ENCODE measurements at places on chromosomes 1 and 21.

GRCh38 chr21:41491412-41491811 lies 16.5 kb downstream of the TMPRSS2 start:
- DNase-seq: no peak

DNA sequence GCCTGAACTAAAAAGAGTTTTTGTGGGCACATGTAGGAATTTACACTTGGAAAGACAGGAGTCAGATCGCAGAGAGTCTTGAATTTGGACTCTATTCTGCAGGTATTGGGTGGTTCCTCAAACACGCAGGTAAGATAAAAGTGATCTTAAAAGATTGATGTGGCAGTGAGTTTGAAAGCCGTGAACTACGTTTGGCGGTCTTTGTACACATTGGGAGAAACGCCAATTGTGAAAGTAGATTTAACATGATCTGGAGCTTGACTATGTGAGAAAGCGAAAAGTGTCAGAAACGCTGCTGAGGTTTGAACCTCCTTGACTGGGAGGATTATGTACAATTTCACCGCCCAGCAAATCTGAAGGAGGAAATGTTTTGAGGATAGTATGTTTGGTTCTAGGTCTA lies 1.5 kb upstream of the PPP2R5A start:
- DNase-seq: no peak

GRCh38 chr1:247370786-247371732 lies 39.4 kb upstream of the ZNF496 start:
- no peak for DNase-seq

DNA sequence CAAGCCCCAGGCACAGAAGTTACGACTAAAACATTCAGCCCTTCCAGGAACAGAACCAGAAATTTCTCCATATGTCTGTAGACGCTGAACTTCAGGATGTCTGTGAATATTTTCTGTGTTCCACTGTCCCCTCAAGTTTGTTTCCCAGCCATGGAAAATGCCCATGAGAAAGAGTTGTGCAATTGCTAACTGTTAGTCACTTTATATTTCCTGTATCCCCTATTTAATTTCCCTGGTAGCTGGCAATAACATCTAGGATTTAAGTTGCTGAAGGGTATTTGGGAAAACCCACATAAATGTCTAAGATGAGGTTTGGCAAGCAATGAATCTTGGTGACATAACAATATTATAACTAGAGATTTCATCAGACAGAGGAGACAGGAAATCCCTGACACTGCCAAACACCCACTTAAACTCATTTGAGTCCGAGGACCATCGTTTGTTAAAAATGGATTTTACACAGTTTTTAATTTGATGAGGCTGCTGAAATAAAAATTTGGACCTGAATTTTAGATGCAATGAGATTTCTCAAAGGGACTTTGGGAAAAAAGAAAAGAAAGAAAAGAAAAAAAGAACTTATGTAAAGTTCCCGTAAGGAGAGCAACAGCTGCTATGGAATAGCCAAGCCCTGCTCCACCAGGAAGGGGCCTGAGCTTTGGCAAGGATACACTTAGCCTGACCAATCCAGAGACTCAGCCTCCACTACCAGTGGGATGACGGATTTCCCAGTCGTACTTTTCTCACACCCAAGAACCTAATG lies 21.8 kb upstream of the ERRFI1 start:
- DNase-seq: peak; percentile 57

GRCh38 chr21:36097427-36098181 lies 27.8 kb downstream of the CBR1 start:
- no peak for DNase-seq

DNA sequence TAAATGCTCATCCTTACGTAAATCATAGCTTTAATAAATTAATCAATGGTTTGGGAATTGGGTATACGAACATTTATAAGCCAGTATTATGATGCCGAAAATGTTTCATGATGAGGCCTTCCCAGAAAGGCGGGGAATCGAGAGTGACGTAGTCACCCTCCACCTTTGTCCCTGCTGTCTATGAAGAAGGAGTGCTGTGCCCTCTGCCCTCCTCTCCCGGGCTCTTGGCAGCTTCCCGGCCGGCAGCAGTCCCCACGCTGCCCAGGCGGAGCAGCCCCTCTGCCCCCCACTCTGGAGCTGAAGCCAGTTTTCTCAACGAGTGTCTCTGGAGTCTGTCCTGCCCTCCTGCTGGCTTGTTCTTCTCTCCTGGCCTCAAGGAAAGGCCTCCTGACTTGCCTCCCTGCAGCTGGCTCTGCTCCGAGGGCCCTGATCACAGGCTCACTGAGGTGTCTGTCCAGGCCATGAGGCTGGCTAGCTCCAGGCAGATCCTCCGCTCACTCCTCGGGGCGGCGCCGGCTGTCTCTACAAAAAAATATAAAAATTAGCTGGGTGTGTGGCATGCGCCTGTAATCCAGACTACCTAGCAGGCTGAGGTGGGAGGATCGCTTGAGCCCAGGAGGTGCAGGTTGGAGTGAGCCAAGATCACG lies 150.7 kb upstream of the COL6A1 start:
- DNase-seq: no peak

DNA sequence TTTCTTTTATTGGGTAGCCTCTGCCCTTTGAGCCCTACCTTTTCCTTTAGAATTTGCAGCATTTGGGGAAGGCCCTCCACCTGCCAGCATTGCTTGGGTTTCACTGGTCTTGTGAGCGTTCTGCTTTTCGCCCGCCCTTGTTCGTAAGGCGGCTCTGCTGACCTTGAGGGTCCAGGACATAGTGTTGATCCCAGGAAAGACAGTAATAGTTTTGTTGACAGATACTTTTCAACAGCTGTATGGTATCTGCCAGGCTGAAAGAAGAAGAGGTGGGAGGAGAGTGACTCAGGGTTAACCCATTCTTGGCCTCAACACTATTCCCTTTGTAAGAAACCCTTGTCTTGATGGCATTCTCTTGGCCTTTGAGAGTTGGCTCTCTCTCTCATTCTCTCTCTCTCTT lies 113.4 kb upstream of the SPAG17 start:
- DNase-seq: no peak

DNA sequence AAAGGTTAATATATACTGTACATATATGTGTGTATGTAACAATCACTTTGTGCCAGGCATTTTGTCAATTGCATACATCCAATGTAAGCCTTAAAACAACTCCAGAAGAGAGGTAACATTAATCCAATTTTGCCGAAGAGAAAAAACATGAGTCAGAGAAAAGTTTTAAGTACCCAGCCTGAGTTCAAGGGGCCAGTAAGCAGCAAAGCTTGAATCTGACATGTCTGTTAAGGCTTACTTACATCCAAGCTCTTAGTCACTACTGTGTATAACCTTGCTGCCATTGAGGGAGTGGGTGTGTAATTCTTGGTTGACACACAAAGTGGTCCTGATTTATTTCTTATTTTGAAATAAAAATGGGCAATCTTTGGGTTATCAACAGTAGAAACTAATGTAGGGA lies 360.4 kb upstream of the LYPLAL1 start:
- DNase-seq: no peak

- peak; percentile 80 for DNase-seq
Measured at GRCh38 chr1:178417858-178418257, 78.9 kb downstream of the CLEC20A start.

GRCh38 chr1:8136766-8137165 lies 110.7 kb upstream of the ERRFI1 start:
- DNase-seq: no peak

- DNase-seq: no peak
Measured at GRCh38 chr1:33118274-33118673, 37.3 kb downstream of the AZIN2 start.

- no peak for DNase-seq
Measured at GRCh38 chr1:217687511-217687910, 56.4 kb downstream of the SPATA17 start.

GRCh38 chr1:35971601-35972000 lies 40.7 kb downstream of the AGO3 start:
- DNase-seq: no peak

DNA sequence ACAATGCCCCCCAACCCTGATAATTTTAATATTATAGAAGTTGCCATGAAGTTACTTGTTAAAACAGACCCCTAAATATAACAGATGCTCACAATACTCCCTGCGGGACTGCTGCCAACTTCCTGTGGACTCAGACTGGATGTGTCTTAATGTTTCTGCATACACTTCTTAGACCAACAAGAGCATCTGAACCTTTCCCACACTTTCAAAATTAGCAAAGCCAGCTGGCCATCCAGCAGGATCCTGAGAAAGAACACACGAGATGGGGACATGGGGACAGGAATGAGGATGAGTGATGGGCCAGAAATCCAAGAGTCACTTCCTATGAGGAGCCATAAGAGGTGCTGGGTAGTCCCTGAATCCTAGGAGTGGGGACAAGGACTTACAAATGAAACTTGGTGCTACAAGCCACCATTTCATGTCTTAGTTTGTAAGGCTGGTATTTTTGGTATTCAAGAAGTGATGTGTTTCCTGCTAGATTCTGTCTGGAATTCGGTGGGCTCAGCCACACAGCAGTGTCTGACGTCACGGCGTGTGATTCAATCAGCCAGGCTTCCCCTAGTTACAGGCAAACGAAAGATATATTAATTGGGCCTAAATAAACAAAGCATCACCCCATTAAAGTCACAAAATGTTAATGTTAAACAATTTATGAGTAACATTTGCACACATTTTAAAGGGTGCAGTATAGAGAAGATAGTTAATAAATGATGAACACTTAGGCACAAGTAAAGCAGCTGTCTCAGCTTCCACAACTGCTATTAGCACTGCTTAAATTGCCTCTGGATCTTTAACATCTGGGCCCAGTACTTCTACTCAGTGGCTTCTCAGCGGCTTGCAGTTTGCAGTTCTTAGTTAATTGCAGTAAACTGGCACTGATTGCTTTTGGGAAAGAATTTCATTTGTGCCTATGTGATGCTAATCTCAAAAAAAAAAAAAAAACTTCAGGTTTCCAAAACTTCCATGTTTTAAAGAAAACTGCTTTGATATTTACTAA lies 41.2 kb upstream of the RGS8 start:
- no peak for DNase-seq

DNA sequence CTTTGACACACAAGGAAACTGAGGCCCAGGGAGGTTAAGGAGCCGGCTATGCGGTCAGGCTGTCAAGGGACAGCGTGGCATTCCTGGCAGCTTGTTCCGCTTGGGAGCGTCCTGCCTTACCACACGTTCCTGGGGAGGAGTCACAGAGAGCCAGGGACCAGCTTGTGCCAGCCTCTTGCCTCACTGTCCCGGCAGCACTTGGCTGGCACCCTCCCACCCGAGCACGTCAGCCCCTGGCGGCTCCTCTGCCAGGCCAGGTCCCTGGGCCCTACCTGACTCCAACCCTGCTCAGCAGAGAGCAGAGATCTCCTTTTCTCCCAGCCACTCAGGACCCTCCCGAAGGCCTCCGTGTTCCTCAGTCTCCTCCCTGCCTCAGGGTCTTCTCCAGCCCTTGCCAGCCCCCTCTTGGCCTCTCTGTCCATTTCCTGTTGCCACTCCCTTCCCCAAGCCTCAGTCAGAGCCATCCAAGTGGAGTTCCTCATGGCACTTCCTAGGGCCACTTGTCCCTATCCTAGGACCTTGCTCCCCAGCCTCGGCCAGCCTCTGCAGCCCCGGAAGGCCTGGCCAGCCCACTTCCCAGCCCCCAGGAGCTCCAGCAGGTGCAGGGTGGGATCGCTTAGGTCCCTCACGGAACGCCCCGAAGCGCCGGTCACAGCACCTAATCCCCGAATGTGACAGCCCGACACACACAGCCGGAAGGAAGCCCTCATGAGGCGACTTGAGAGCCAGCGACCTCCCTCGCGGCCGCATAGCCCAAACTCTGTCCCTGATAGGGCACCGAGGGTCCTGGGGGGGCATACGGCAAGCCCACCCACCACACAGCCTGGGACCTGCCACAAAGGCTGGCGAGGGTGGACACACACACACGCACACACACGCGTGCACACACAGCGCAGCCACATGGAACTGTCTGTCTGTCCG lies 130.3 kb downstream of the CASZ1 start:
- DNase-seq: no peak

- DNase-seq: peak; percentile 60
Measured at GRCh38 chr1:61486783-61487536, 238.0 kb downstream of the TM2D1 start.

- DNase-seq: no peak
Measured at GRCh38 chr1:55316502-55316901, 101.3 kb upstream of the USP24 start.

DNA sequence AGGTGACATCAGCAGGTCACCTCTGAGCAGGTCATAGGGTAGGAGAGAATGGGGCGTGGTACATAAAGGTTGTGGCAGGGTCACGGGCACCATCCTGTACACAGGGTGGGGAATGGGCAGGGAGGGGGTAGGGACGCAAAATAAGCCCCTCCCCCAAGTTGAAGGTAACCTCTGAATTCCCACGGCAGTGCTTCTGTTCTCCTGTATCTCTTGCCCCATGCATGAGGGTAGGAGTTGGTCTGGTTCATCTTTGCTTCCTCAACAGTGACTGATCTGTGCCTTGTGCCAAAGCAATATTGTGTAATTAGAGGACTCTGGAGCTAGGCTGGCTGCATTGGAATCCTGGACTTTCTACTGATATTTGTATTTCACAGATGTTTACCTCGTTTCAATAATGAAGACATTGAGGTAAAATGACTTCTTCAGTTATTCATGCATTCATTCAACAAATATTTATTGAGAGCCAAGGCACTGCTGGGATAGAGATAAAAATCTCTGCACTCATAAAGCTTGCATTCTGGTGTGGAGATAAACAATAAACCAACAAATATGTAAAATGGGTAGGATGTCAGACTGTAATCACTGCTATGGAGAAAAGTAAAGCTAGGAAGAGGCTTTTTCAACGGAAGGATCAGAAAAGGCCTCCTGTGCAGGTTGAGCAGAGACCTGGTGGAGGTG lies 18.4 kb upstream of the GFI1 start:
- DNase-seq: no peak

- no peak for DNase-seq
Measured at GRCh38 chr1:192984080-192984479, 75.1 kb downstream of the UCHL5 start.

DNA sequence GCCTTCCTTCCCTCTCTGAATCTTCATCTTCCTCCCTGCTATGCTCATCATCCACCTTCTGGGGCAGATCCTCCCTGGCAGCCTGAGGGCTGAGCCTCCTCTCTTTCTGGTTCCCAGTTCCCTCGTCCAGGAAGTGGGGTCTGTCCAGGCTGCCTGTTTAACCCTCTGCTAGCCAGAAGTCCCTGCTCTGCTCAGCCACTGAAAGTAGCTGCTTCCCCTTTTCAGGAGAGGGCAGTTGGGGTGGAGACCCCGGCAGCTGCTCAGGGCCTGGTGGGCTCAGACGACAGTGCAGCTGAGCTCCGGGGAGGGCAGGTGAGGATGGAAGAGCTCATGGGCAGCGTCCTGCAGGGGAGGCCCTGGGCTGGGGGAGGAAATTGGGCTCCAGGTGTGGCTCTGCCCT lies 43.1 kb upstream of the ETV3 start:
- no peak for DNase-seq

GRCh38 chr21:31479222-31479621 lies 135.2 kb upstream of the TIAM1 start:
- DNase-seq: no peak

GRCh38 chr1:53210352-53210751 lies 10.1 kb downstream of the CZIB start:
- DNase-seq: no peak

DNA sequence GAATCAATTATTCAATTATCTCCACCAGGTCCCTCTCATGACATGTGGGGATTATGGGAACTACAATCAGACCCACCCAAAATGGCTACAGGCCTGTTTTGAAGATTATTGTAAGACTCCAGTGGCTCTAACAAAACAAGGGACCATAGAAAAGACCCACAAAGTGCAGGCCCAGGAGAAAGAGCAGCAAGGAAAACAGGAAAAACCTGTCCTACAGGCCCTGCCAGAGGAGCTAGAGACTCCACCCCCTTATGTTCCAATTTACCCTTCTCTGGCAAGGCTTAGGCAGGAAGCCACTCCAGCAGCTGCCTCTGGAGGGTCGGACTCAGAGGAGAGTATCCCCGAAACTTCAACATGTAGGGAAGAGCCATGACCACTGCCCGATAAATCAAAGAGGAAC lies 96.5 kb downstream of the LIPI start:
- DNase-seq: peak; percentile 15
